ENCODE measurements at places on chromosomes 6 and 20. TPM values are rescaled to one million over a fixed set of nuclear protein-coding genes. Genes with fewer than 3 reads are reported as not detected.

GRM4 gene
- total RNA-seq, result 0.38 TPM

SAMD3 gene
- 0.69 TPM for total RNA-seq

OVOL2 gene
- 5.4 TPM for total RNA-seq

SULF2 gene
- 104 TPM for total RNA-seq

OR2H1 gene
- total RNA-seq, result not detected

GRCh38 chr6:163707387-163708355, 293.2 kb downstream of the QKI start:
- DNase-seq, result no peak

- no peak for DNase-seq
Measured at GRCh38 chr20:1951436-1952115, 42.3 kb downstream of the PDYN start.

- no peak for DNase-seq
Measured at GRCh38 chr6:26514984-26515383, 14.9 kb downstream of the BTN1A1 start.

GRCh38 chr20:37522260-37523011, 1.4 kb downstream of the NNAT start:
- no peak for DNase-seq

- no peak for DNase-seq
Measured at GRCh38 chr6:1144842-1145767, 166.8 kb upstream of the FOXQ1 start.

- no peak for DNase-seq
Measured at GRCh38 chr6:36029464-36029863, 1.9 kb downstream of the MAPK14 start.

Measured in progenitor cell of endocrine pancreas (in vitro differentiated cells).